Activated CD4-positive, CD25-positive, alpha-beta regulatory T cell treated with anti-CD3 and anti-CD28 coated beads, Interleukin-2, amount 50 U/mL, for 24 hours (primary cell): ENCODE measurements at places on chromosomes 5 and 9.

DNA sequence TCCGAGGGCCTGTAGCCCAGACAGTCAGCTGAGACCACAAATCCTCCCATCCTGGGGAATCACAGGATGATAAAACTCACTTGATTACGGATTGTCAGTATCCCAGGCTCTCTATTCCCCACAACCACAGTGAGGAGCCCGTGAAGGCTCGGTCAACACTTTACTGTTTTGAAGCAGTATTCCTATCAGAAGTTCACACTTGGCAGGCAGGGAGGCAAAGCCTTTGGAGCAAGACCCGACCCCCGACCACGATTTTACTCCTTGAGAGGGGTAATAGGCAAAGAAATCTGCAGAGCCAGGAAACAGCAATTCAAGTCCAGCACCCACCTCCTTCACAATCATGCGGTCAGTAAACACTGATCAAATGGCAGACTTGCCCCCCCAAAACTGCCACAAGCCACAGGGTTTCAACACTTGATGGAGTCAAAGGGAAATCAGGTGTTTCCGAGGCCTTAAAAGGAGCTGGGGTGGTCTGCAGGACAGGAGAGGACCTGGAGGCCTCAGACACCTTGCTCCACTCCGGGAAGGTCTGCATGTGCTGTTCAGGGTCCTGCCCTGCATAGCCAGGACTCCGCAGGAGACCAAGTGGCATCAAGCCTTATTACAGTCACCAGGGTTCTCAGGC lies 25.2 kb downstream of the BICD2 start:
- ATAC-seq, result no peak

- ATAC-seq, result no peak
Measured at GRCh38 chr5:23319901-23320300, 187.5 kb upstream of the PRDM9 start.

GRCh38 chr9:96169901-96170300 lies 132.1 kb downstream of the HSD17B3 start:
- no peak for ATAC-seq

DNA sequence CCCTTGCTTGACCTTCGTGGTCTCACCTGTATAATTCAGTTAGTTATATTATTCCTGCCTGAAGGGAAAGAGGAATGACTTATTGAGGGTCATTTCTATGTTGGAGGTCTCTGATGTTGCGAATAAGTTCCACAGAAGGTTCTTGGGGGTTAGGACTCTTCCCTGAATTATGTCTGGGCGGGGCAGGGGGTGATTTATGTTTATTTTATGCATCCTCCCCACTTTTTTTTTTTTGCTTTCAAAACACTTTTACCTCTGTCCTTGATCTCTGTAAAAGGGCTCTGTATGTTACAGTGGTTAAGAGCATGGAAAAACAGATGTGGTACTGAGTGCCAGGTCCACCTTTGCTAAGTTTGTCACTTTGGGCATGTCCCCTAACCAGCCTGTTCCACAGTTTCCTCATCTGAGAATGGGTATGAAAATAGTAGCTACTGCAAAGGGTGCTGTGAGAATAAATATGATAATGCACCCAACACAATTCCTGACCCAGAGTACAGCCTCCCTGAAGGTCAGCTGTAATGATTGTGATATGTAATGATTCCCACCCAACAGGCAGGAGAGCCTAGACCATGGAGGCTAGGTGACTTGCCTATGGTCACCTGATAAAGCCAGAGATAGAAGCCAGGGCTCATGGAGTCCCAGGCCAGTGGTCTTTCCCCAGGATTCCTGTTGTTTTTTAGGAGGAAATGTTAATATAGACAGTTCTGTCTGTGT lies 54.8 kb downstream of the SLC22A5 start:
- ATAC-seq, result no peak
